ENCODE measurements at places on chromosomes 11 and 22.

- DNase-seq, result no peak
Measured at GRCh38 chr22:39567135-39567946, 3.2 kb upstream of the CACNA1I start.

GRCh38 chr11:63560506-63561180, 2.5 kb downstream of the PLAAT2 start:
- DNase-seq, result no peak

GRCh38 chr11:61474013-61474643, 34.4 kb upstream of the LRRC10B start:
- no peak for DNase-seq

- DNase-seq, result no peak
Measured at GRCh38 chr11:134100171-134100570, 31.3 kb downstream of the JAM3 start.

GRCh38 chr11:14079011-14079410, 116.5 kb downstream of the SPON1 start:
- DNase-seq, result no peak

- no peak for DNase-seq
Measured at GRCh38 chr22:22329792-22330191, 85.2 kb downstream of the VPREB1 start.

DNA sequence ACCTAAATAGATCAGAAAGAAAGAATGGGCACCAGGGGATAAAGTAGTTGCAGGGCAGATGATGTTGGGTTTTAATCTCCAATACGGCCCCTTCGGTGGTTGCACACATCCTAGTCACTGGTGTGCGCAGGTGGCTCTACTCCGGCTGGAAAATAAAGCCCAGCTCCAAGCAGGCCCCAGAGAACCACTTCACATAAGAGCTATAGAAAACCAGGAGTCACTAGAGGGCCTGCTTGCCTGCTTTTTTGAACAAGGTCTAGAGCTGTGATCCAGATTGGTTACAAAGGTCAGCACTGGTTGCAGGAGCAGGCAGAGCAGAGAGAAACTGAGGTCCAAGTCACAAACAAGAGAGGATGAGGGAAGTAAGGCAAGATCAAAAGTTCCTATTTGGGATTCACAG, 41.5 kb upstream of the MS4A8 start:
- DNase-seq, result peak; percentile 97

GRCh38 chr11:118636569-118637290, 29.3 kb downstream of the PHLDB1 start:
- DNase-seq, result no peak

DNA sequence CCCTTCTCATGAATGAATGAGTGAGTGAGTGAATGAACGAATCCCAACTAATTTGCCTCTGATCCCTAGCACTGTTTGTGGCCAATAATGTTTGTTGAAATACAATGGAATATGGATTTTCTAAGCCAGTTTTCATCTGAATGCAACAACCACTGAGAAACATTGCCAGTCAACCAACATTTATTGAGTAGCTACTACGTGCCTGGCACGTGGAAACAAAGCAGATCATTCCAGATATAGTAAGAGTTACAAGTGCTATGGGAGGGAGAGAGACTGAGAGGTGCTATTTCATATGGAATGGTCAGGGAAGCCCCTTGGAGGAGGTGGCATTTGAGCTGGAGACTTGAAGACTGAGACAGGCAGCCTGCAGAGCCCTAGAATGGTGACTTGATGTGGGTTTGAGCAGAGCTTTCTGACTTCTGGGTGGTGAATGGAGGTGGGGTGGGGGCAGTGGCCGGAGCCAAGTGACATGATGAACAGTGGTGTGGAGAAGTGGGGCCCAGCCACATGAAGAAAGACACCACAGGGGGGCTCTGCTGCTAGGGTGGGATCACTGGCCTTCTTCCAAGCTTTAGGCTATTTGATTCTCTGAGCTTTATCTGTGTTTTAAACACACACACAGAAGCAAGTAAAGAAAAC, 35.1 kb upstream of the SMTN start:
- DNase-seq, result no peak

GRCh38 chr11:68843703-68844312, 2.1 kb upstream of the CPT1A start:
- peak; percentile 82 for DNase-seq

- DNase-seq, result no peak
Measured at GRCh38 chr22:36550701-36551495, 21.9 kb upstream of the EIF3D start.

- no peak for DNase-seq
Measured at GRCh38 chr11:122213171-122213570, 97.2 kb upstream of the BLID start.

GRCh38 chr11:17401841-17402240, 13.4 kb upstream of the KCNJ11 start:
- DNase-seq, result no peak

- no peak for DNase-seq
Measured at GRCh38 chr11:287821-288477, 977 bp upstream of the PGGHG start.

DNA sequence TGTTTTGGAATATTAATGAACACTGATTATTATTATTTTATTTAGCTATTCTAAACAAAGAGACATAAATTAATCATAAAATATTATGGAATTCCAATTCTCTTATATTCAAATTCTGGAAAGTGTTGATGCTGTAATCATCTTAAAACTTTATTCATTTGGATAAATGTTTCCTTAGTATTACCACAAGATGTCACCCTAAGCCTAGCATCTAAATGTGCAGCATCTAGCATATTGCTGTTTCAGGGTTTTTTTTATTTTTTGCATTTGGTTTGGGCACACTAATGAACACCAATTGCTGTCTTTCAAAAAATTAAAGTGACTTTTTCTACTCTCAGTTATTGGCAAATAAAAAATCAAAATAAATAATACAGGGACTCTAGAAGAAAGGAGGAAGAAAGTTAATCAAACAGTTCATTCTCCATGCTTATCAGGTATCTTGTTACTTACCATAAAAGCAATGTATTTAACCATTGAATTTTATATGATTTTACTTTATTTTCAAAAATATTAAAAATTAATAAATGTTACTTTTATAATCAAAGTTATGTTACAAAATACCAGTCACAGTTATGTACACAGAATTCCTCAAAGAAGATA, 31.8 kb downstream of the DLG2 start:
- DNase-seq, result peak; percentile 9

- DNase-seq, result no peak
Measured at GRCh38 chr22:41828516-41828915, 4.4 kb upstream of the SREBF2 start.

- DNase-seq, result no peak
Measured at GRCh38 chr11:61477727-61478148, 30.8 kb upstream of the LRRC10B start.

DNA sequence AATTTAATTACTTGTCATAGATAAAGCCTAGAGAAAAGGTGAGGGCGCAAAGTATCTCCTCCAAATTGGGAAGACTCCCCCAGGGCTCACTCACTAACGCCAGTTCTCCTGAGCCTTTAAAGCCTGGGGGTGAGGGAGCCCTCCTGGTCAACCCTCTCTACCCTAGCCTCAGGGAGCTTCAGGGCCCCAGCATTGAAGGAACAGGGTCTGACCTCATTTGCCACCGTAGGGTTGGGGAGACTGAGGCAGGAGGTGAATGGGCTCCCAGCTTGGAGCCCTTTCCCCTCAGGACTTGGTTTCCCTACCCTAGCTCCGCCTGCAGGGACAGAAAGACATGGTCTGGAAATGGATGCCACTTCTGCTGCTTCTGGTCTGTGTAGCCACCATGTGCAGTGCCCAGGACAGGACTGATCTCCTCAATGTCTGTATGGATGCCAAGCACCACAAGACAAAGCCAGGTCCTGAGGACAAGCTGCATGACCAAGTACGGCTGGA, 1.7 kb downstream of the FOLR2 start:
- no peak for DNase-seq

GRCh38 chr22:18104566-18104965, 6.0 kb upstream of the TUBA8 start:
- no peak for DNase-seq

DNA sequence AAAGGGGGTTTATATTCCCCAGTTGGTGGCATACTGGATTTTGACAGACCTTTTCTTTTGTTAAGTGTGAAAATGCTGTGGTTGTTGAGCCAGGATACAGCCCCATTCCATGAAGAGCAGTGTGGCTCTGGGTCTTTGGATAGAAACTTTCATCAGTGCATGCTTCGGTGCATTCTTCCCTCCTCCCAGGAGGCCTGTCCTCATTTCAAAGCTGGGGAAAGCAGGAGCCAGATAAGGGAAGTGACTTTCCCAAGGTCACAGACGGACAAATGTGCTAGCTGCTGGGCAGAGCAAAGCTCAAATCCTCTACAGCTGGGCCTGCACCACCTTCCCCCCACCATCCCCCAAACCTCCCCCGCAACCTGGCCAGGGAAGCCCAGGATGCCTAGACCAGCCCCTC, 184.5 kb upstream of the NTM start:
- DNase-seq, result no peak

GRCh38 chr11:8019314-8020243, 32.4 kb downstream of the EIF3F start:
- no peak for DNase-seq

GRCh38 chr22:38067761-38068360, 10.7 kb downstream of the PICK1 start:
- no peak for DNase-seq

DNA sequence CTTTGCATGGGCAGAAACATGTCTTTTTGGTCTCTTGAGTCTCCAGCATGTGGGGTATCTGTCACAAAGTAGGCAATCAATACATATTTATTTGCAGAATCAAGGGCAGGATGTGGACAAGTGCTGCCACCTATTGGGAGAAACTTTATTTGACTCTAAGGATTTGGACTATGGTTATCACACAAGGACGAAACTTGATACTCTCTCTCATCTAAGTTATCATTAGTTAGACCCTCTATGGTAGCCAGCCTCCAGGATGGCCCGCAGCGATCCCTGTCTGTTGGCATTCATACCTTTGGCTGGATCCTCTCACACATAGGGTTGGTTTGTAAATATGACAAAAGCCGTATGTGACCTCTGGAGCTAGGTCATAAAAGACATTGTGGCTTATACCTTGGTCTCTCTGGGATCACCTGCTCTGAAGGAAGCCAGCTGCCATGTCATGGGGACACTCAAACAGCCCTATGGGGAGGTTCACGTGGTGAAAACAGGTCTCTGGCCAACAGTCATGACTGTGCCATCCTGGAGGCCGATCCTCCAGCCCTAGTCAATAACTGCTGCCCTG, 1.1 kb upstream of the FBXO7 start:
- peak; percentile 39 for DNase-seq

GRCh38 chr22:45441138-45441537, 27.6 kb downstream of the RIBC2 start:
- DNase-seq, result no peak

DNA sequence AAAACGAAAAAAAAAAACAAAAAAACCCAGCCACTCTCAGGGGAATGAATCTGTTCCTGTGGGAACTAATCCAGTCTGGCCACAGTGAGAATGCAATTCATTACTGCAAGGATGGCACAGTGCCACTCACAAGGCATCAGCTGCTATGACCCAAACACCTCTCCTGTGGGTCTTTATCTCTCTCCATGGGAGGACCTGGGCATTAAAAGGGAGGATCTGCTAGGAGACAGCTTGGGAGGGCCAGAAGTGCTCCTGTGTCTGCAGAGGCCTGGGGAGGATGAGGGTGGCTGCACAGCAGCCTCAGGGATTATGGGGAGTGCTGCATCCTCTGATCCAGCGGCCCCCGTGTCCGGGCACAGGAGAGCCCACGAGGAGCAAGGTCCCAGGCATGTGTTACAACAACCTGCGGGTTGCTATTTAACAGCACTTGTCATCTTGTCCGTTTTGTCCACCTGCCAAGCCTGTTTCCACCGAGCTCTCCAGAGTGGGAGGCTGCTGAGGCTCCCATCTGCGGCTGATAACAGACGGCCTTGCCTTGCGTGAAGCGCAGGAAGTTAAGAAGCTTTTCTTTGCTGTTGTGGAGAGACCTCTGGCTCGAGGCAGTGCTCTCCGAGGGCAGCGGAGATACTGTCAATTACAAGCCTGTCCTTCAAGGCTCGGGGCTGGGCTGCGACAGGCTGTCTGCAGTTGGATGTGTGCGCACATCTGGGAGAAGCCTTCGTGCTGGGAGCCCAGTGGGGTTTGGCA, 97.7 kb downstream of the NXPE2 start:
- DNase-seq, result peak; percentile 13

GRCh38 chr11:23201936-23202522, 341.8 kb upstream of the CCDC179 start:
- DNase-seq, result no peak

GRCh38 chr11:92628401-92629292, 340.8 kb upstream of the MTNR1B start:
- no peak for DNase-seq

DNA sequence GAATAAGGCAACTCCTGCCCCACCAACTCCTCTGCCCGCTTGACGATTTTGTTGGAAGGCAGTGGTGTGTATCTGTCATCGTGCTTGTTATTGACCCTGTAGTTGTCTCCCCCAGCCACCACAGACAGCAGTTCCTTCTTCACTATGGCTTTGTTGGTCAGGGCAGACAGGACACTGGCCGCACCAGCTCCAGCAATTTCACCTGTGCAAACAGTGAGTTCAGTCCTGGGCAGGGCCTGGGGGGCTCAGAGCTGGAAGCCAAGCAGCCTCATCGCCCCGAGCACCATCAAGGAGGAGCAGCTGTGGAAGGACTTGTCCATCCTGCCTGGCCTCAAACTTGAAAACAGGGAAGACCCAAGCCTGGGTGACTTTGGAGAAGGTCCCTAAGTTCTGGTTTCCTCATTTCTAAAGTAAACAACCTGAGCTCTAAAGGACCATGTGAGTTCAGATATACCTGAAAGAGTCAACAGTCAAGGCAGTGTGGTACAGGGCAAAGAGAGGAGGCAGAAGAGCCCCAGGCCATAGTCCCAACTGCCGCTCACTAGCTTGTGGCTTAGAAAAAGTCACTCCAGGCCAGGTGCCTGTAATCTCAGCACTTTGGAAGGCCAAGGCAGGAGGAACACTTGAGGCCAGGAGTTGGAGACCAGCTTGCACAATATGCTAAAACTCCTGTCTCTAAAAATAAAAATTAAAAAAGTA, 4.6 kb downstream of the PLAAT2 start:
- no peak for DNase-seq

GRCh38 chr11:102920118-102920684, 35.3 kb downstream of the MMP13 start:
- no peak for DNase-seq

DNA sequence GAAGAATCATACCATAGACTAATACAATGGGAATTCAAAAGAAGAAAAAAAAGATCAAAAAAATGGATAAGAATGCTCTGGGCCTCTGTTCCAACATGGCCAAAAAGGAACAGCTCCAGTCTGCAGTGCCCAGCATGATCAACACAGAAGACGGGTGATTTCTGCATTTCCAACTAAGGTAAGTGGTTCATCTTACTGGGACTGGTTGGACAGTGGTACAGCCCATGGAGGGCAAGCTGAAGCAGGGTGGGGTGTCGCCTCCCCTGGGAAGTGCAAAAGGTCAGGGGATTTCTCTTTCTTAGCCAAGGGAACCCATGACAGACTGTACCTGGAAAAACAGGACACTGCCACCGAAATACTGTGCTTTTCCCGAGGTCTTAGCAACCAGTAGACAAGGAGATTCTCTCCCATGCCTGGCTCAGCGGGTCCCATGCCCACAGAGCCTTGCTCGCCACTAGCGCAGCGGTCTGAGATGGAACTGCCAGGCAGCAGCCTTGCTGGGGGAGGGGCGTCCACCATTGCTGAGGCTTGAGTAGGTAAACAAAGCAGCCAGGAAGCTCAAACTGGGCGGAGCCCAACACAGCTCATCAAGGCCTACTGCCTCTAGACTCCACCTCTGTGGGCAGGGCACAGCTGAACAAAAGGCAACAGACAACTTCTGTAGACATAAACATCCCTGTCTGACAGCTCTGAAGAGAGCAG, 428.4 kb downstream of the MN1 start:
- DNase-seq, result peak; percentile 66
